DMS79 (cell line): ENCODE measurements at places on chromosomes 6 and 20.

DNA sequence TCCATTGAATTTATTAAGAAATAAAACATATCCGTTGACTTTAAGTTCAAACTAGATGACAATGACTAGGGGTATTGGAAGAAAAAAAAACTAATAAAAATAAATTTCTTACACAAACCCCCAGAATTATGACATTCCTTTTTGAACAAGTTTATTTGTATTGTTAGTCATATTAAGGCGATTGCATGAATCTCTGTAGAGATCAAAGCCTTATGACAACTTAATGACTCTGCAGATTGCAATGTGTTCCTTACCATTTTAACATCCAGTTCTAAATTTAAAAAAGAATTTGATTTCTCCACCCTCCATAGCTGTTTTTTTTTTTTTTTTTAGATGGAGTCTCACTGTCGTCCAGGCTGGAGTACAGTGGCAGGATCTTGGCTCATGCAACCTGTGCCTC is 189.8 kb upstream of the CEP162 start:
- DNase-seq, result no peak

DNA sequence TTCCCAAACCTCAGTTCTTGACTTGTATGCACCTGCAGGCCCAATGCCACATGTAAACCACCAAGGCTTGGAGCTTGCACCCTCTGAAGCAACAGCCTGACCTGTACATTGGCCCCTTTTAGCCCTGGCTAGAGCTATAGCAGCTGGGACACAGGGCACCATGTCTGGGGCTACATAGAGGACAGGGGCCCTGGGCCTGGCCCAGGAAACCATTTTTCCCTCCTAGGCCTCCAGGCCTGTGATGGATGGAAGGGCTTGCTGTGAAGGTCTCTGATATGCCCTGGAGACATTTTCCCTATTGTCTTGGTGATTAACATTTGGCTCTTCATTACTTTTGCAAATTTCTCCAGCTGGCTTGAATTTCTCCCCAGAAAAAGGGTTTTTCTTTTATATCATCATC is 64.6 kb downstream of the SLC35F1 start:
- DNase-seq, result no peak

GRCh38 chr6:168634541-168635328 is 193.8 kb downstream of the SMOC2 start:
- no peak for DNase-seq

- no peak for DNase-seq
These were observed 186.3 kb downstream of the AKAP7 start for GRCh38 chr6:131321589-131321988.

DNA sequence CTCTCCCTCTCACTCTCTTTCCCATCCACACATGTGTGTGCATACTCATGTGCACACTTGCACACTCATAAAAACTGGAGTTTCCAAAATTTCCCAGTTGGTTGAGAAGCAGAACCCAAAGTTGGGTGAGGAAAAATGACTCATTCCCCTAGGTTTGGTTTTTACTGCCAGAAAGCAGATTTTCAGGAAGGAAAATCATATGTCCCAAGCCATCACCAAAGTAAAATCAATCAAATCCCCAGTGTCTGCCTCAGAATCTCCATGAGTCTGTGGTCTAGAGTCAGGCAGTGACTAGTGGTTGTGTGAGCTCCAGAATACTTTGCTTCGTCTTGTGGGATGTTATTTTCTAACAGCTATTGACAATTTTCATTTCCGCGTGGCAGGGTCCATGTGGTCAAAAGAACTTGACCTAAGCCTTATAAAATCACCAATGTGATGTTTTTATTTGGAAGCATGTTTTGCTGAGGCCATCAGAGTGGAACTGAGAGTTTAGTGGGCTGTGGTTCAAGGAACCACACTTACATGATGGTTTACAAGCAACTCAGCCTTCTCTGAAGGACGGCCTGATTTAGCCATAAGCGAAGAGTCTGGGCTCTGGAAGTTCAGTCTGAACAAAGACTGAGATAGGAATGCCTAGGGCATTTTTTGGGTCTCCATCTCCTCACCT is 81.9 kb upstream of the CCN6 start:
- no peak for DNase-seq

GRCh38 chr6:131231891-131232290 is 96.6 kb downstream of the AKAP7 start:
- no peak for DNase-seq

GRCh38 chr6:112841553-112842329 is 494.6 kb downstream of the RFPL4B start:
- DNase-seq, result no peak

DNA sequence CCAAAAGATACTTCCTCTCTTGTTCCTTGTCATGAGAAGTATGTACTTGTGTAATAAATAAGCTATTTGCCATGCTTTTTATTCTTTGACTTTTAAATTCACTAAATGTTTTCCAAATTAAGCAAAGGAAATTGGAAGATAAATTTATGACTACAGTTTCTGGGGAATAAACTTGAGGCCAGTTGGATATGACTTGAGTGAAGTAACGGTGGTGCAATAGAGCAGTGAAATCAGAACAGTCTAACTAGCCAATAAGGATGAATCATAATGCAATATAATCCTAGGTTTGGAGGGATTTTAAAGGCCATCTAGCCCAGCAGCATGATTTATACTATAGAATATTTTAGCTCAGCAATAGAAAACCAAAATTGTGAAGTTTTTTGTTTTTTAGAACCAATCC is 183.8 kb upstream of the TCF21 start:
- no peak for DNase-seq

DNA sequence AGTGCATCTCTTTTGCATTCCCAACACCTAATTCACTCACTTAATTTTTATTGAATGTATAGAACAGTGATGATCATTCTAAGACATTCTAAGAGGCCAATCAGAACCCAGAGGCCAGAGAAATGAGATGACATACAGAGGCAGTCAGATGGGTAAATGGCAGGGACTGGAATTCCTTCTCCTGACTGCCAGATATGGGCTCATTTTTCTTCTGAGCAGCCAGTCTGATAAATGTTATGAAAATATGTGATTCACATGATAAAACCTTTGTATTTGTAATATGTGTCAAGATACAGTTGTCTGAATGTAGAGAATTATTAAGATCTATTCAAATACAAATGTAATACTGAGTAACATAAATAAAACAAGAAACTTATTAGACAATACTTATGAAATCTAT is 277.8 kb downstream of the EPM2A start:
- DNase-seq, result no peak

GRCh38 chr20:64130271-64130670 is 22.9 kb upstream of the NPBWR2 start:
- DNase-seq, result no peak

DNA sequence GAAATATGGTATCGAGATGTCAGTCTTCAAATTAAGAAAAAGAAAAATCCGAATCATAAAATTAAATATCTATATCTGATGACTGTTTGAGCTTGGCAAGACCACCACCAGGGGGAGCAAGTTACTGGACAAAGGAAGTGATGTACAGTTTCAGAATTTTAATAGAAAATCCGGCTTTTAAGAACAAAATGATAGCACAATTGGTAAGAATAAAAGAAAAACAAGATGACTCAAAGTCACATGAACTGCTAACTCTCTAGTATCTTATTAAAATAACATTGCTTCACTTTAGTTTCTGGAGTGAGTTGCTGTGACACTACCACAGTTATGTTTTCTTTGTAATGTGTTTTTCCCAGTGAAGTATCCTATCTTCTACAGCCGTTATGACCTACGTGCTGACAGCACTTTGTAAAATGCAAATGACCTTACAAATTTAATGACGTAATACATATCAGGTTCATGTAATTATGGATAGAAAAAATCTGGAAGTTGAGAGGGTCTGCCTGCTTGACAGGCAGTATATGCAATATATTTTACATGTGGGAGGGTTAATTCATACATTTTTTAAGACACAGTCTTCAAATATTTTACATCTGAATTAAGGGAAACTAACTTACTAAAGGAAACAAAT is 405.3 kb upstream of the HS3ST5 start:
- no peak for DNase-seq

DNA sequence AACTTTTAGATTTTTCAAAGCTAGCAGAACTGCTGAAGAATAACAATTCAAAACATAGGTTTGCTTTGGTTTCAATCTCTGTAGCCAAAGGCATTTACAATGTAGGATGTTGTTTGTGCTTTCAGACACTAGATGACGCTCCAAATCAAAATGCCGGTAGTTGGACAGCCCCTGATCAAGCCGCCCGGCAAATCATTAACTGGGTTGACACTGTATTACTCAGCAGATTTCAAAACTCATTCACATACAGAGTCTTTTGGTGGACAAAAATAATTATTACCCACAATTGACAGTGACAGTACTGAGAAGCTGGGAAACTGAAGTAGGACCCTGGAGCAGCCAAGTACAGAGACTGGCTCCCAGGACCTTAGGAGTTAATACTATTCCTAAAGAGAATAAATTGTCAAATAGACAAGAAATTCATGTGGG is 21.3 kb upstream of the HFE start:
- no peak for DNase-seq

DNA sequence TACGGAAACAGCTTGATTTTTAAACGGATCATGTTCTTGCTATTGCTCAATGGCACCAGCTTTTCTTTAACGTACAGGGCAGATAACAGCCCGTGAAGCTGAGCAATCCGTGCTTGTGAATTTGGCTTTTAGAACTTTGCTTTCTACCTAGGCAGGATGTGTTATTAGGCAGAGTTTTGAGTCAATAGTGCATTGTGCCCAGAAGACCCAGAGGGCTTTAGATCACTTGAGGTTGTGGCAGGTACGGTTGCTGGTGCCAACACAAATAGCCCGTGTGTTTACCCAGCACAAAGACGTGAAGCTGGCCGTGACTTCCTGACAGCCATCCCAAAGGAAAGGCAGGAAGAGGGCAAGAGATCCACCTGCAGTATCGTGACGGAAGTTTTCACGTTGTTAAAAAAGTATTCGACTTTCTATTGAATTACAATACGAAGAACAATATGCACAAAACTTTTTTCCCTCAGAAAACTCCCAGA is 117.4 kb upstream of the FRMD1 start:
- DNase-seq, result peak; percentile 85

DNA sequence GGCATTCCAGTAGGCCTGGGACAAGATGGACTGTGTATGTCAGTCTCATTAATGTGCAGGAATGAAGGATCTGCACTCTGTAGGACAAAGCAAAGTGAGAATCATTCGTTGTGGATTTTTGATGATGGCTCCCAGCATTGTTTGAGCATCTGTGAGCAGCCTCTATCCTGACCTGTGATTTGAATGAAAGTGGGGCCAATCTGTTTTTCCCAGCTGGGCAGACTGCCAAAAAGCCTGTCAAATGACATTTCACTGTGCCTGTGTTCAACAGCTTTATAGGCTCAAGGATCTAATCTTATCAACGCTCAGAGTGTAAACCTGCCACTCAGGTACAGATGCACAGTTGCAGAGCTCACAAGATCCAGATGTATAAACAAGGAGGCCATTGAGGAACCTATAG is 86.7 kb upstream of the SYNDIG1 start:
- DNase-seq, result no peak

GRCh38 chr6:138405816-138406413 is 1.9 kb downstream of the HEBP2 start:
- DNase-seq, result peak; percentile 88

- no peak for DNase-seq
These were observed 1.8 kb downstream of the EYA4 start for GRCh38 chr6:133242637-133243585.

DNA sequence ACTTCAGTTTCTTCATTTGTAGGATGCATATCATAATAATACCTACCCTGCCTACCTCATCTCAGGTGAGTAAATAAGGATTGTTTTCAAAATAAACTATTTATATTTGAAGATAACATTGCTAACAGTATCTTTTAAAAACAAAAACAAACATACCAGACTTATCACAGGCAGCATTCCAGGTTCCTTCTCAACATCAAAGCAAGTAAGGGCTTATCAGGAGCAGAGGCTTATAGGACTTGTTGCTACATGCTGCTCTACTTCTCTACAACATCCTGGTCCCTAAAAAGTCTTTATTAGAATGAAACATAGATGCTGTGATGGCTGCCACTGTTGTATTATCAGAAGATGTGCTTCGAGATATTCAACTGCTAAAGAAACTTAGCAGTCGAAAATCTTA is 149.2 kb upstream of the PRDM1 start:
- no peak for DNase-seq

- no peak for DNase-seq
These were observed 404.7 kb downstream of the TAF4 start for GRCh38 chr20:61661025-61661424.

GRCh38 chr6:81859884-81860283 is 107.4 kb upstream of the TENT5A start:
- no peak for DNase-seq

GRCh38 chr6:11766589-11767450 is 11.8 kb downstream of the ADTRP start:
- no peak for DNase-seq

GRCh38 chr6:157690441-157691210 is 132.4 kb upstream of the SNX9 start:
- no peak for DNase-seq

- peak; percentile 16 for DNase-seq
These were observed 1.3 kb downstream of the NUP153 start for GRCh38 chr6:17705428-17705777.

- no peak for DNase-seq
These were observed 6.4 kb downstream of the HINT3 start for GRCh38 chr6:125962900-125963497.

- DNase-seq, result peak; percentile 19
These were observed 166.6 kb upstream of the MARCKS start for GRCh38 chr6:113690281-113691259.

- DNase-seq, result peak; percentile 7
These were observed 38.1 kb upstream of the HLA-E start for GRCh38 chr6:30450909-30451841.

DNA sequence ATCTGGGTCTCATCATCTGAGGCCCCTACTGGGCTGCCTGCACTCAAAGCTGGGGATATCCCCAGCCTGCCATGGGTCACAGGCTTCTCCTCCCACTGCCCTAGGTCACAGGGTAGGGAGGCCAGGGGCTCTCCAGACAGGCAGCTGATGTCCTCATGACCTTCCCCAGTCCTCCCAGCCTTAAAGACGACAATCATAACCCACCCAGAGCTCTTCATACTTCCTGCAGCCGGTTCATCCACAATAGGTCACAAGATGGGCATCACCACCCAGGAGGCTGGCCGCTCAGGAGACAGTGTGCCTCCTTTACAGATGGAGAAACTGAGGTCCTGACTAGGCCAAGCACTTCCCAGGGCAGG is 15.2 kb downstream of the TFEB start:
- DNase-seq, result no peak

GRCh38 chr20:1326031-1326930 is 2.7 kb downstream of the SDCBP2 start:
- DNase-seq, result no peak
